ENCODE measurements at places on chromosomes 16 and 17.

DNA sequence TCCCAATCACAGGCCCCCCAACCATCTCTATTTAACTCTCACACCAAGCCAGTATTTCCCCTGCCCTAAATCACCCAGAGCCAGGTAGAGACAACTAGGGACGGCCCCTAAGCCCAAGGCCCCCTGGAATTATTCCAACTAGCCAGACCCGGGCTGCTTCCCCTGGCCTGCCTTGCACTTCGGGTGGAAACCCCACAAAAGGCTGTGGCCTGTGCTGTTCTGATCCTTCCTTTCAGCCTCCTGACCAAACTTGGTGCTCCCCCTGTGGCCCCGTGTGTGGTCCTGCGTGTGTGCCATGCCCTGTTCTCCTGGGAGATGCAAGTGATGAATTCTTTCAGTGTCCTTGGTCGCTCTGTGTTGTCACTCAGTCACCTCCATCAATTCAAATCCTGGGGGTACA, 14.9 kb downstream of the CCL17 start:
- no peaks in the 10 kb centered on the region for H3K36me3 ChIP-seq
- H3K27me3 ChIP-seq, result no peaks in the 10 kb centered on the region
- H3K4me3 ChIP-seq, result no peak overlapping the region
- no peak overlapping the region for H3K27ac ChIP-seq

DNA sequence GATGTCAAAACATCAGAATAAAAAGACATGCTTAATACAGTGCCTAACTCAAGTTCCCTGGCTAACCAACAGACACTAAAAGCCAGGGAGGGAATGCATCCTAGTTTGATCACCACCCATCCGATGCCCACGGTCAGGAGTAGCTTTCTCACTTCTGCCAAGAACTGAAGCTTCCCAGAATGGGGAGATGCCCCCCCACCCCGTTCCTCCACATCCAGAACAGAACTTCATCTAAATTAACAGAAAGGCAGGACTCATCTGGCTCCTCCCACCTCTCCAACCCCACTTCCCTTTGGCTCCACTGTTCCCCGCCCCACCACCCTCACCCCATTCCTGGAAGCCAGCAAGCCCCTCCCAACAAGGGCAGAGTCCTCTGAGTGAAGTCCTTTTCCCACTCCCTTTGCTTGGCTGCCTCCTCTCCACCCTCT, 33.7 kb downstream of the GDE1 start:
- H3K27ac ChIP-seq, result no peak overlapping the region
- H3K36me3 ChIP-seq, result peaks cover 18% of the 10 kb centered on the region
- H3K4me1 ChIP-seq, result peaks cover 10% of the 10 kb centered on the region
- H3K4me3 ChIP-seq, result peak overlapping the region; percentile 33
- H3K27me3 ChIP-seq, result no peaks in the 10 kb centered on the region

DNA sequence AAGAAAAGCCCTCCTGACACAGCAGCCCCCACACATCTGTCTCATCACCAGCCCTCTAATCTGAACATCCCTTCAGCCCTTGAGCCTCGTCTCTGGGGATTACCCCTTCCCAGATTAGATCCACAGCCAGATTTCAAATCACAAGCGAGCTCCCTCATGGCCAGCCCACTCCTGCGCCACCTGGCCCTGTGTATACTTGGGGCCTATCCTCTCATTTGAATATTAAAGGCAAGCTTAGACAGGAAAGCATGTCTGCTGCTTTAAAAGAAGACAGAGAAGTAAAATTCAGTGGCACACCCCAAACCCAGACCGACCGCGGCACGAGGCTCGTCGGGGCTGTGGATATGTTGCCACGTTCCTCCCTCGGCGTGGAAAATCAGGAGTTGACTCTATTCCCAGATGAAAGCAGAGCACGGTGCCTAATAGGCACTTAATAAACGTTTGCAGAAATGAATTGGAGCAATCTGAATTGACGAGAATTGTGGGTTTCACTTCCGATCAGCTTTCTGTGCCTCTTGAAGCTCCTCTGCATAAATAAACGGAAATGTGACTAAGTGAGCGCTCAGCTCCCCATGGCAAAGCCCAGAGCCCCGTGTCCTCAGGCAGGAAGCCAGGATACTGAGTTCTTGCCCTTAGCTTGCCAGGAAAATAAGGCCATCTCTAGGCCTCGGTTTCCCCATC, 108.0 kb downstream of the CCDC182 start:
- peaks cover 10% of the 10 kb centered on the region for H3K36me3 ChIP-seq
- no peaks in the 10 kb centered on the region for H3K4me1 ChIP-seq
- H3K27me3 ChIP-seq, result no peaks in the 10 kb centered on the region
- no peak for DNase-seq
- H3K27ac ChIP-seq, result no peak overlapping the region

GRCh38 chr16:30397056-30397455, 1.8 kb downstream of the ZNF48 start:
- no peak for DNase-seq
- no peak overlapping the region for H3K27ac ChIP-seq
- H3K4me3 ChIP-seq, result peak overlapping the region; percentile 91
- H3K36me3 ChIP-seq, result peaks cover 33% of the 10 kb centered on the region
- H3K27me3 ChIP-seq, result no peaks in the 10 kb centered on the region
- no peaks in the 10 kb centered on the region for H3K4me1 ChIP-seq

DNA sequence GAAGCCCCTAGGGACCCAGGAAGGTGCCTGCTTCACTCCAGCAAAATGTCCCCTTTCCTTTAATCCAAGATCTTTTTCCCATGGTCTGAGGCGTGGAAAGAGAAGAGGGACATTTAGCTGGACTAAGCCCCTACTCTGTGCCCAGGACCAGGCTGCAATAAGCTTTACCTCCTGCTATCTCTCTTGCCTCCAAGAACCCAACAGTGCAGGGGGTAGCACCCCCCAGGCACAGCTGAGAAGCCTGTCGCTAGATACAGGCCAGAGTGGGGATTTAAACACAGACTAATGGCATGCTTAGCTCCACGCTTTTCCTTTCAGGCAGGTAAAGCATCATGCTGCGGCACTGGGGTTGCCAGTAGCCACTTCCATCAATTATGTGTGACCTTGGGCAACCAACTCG, 24.5 kb upstream of the CCL1 start:
- no peaks in the 10 kb centered on the region for H3K36me3 ChIP-seq
- H3K4me3 ChIP-seq, result no peak overlapping the region
- no peaks in the 10 kb centered on the region for H3K27me3 ChIP-seq
- peak; percentile 22 for DNase-seq
- no peaks in the 10 kb centered on the region for H3K4me1 ChIP-seq

DNA sequence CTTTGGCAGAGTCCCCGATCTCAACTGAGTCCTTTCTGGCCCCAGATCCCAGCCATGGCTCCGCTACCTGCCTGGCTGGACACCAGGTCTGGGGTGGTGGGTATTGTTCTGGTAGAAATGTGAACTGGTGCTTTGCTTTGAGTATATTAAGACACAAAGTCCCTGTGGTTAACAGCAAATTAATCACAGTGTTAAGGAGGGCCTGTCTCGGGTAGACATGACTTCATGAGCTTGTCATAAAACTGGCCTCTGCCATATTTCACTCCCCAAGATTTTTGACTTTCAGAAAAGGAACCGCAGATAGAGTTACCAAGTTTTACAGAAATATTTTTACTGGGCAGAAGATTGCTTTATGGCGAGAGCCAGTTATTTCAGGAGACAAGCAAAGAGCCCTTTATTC, 19.5 kb downstream of the NKD1 start:
- peaks cover 5% of the 10 kb centered on the region for H3K36me3 ChIP-seq
- no peaks in the 10 kb centered on the region for H3K27me3 ChIP-seq
- H3K4me1 ChIP-seq, result peaks cover 3% of the 10 kb centered on the region
- DNase-seq, result no peak
- no peak overlapping the region for H3K27ac ChIP-seq
- no peak overlapping the region for H3K4me3 ChIP-seq

DNA sequence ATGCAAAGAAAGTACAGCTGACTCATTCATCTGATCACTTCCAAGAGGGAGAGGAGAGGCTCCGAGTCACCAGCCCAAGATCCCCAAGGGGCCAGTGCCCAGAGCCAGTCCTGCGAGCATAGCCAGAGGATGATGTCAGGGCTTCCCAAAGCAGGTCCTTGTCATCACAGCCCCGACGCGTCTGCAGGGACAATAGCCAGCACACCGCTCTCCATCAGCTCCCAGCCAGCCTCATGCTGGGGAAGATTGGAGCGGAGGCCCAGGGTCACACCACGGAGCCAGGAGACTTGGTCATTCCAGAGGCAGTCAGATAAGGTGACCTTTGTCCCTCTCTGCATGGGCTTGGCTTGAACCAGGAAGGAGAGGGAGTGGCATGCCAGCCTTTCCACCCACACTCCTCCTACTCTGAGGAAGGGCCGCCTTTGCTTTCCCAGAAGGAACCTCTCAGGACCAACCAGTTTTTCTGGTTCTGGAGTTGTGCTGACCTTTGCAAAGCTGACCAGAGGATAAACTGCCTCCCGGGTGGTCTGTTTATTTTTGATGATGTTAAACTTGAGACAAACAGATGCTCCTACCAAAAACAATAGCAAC, 58.3 kb upstream of the ARHGAP44 start:
- no peak overlapping the region for H3K27ac ChIP-seq
- no peaks in the 10 kb centered on the region for H3K27me3 ChIP-seq
- no peak overlapping the region for H3K4me3 ChIP-seq
- DNase-seq, result peak; percentile 89
- H3K36me3 ChIP-seq, result no peaks in the 10 kb centered on the region
- H3K4me1 ChIP-seq, result peaks cover 4% of the 10 kb centered on the region

- no peaks in the 10 kb centered on the region for H3K27me3 ChIP-seq
- H3K36me3 ChIP-seq, result no peaks in the 10 kb centered on the region
- no peak for DNase-seq
Observed at GRCh38 chr16:20249211-20249610, 78.1 kb downstream of the GP2 start.

DNA sequence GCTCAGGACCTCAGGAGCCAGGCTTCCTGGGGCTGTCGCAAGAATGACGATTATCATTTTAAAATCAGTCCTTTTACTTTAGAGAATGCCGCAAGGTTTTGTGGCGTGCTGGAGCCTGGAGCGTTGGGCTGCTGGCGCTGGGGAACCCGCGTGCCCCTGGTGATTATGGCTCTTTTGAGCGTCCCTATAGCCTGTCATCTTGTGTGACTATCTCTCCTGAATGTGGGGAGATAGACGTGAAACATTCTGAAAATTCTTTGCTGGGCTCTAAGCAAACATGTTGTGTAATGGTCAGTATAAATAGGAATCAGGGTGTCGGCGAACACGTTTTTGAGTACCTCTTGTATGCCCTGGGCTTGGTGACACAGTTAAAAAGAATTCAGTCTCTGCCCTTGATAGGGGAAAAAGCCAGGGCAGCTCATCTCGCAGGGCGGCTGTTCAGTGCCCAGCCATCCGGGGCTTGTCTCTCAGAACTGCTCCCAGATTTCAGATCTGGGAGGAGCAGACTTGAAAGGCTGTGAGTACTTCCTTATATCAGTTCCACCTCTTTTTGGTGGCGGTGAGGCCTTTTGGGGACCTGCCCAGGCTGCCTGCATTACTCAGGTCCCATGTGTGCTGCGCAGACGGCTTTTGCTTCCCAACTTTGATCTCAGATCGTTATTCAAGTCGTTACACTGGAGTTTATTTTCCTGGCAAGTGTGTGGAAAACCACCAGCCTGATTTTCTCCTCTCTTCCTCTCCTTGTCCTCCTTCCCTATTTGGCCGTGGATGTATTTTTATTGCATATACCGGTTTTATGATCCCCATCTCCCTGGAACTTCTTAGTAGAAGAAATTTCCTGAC, 973 bp downstream of the SLC7A6 start:
- H3K27me3 ChIP-seq, result no peaks in the 10 kb centered on the region
- H3K27ac ChIP-seq, result no peak overlapping the region
- H3K36me3 ChIP-seq, result no peaks in the 10 kb centered on the region
- DNase-seq, result no peak

GRCh38 chr17:77098884-77099545, 41.8 kb upstream of the SEC14L1 start:
- H3K27ac ChIP-seq, result no peak overlapping the region
- DNase-seq, result no peak
- peaks cover 44% of the 10 kb centered on the region for H3K36me3 ChIP-seq
- no peaks in the 10 kb centered on the region for H3K27me3 ChIP-seq

GRCh38 chr17:32609884-32610650, 123.3 kb downstream of the CDK5R1 start:
- no peak overlapping the region for H3K4me3 ChIP-seq
- H3K27ac ChIP-seq, result no peak overlapping the region
- no peaks in the 10 kb centered on the region for H3K4me1 ChIP-seq
- H3K27me3 ChIP-seq, result no peaks in the 10 kb centered on the region

GRCh38 chr17:74935585-74936469, at the start of gene OTOP3:
TSS of gene OTOP3 (plus strand) at chr17:74935898. CDS start at chr17:74935922, 24 bp downstream.
- no peak for DNase-seq
- peaks cover 32% of the 10 kb centered on the region for H3K27me3 ChIP-seq
- no peaks in the 10 kb centered on the region for H3K4me1 ChIP-seq
- H3K4me3 ChIP-seq, result peak within 1 kb of the TSS; percentile 75
- H3K27ac ChIP-seq, result no peak within 1 kb of the TSS

DNA sequence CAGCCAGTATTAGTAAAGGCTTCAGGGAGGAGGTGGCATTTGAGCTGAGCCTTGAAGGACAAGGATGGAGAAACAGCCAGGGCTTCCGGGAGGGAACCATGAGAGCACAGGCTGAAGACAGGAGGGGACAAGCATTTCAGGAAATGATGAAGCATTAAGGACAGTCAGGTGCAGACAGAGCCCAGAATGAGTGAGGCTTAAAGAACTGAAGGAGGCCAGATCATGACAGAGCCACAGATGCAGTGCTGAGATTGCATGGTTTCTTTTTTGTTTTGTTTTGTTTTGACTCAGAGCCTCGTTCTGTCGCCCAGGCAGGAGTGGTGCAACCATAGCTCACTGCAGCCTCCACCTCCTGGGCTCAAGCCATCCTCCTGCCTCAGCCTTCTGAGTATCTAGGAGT, 211.5 kb downstream of the SOX9 start:
- H3K27ac ChIP-seq, result no peak overlapping the region
- H3K27me3 ChIP-seq, result no peaks in the 10 kb centered on the region
- H3K36me3 ChIP-seq, result no peaks in the 10 kb centered on the region

GRCh38 chr16:57929250-57929649, 41.7 kb downstream of the CNGB1 start:
- DNase-seq, result no peak
- no peaks in the 10 kb centered on the region for H3K4me1 ChIP-seq
- H3K27me3 ChIP-seq, result no peaks in the 10 kb centered on the region

DNA sequence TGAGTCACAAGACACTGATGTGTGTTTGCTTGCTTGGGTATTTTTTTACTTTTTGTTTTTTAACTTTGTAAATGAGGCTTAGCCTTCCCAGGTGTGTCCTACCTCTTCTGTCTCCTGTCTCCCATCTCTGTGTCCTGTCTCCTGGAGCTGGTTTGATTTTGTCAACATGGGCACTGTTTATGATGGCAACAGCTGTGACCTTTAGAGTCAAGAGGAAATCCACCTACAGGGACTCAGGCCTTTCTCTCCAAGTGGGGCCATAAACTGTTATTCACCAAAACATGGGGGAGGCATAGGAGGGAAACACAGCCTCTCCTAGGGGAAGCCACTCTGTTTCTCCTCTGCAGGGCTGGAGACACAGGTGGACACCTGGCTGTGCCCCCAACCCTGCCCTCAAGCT, 13.1 kb upstream of the PLCG2 start:
- H3K36me3 ChIP-seq, result no peaks in the 10 kb centered on the region
- no peak overlapping the region for H3K27ac ChIP-seq

- H3K36me3 ChIP-seq, result peaks cover 3% of the 10 kb centered on the region
- peak; percentile 92 for DNase-seq
- H3K4me3 ChIP-seq, result no peak overlapping the region
- H3K4me1 ChIP-seq, result no peaks in the 10 kb centered on the region
Observed at GRCh38 chr17:41962768-41963434, 3.7 kb upstream of the CNP start.
